Muscle of arm (tissue), 14 donors: ENCODE measurements at places on chromosomes 3 and 15. TPM values are rescaled to one million over a fixed set of nuclear protein-coding genes. Genes with fewer than 3 reads are reported as not detected.

GRCh38 chr15:73832657-73833056, 40.7 kb upstream of the TBC1D21 start:
- DNase-seq, result no peak

DNA sequence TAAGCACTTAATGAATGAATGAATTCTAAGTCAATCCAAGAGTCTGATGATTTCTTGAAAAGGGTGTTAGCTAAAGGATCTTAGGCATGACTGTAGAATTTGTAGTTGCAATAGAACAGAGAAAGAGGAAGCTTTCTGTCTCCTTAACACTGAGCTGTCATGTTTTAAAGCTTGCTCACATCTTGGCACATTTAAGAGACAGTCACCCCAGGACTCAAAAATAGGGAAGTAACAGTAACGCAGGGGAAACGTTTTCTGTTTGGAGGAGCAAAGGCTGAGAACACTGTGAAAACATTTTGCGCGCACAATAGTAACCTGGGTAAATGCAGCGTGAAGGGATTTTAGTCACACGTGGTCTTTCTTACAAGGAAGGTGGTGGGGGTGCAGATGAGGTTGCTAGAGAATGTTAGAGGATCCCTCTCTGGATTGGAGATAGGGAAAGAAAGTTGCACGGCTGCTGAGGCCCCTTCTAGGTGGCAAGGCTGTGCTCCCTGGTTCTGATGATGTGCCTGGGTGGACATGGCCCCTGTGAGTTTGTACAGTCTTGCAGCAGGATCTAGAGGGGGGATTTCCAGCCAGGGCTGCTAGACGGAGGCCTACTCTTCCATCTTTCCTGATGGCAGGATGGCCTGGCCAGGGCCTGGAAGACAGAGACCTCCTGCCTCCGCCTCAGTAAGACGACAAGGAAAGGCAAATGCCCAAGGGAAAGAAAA, 12.0 kb downstream of the STARD5 start:
- no peak for DNase-seq

Gene SLC25A36
- polyA plus RNA-seq, result 106 TPM

DNA sequence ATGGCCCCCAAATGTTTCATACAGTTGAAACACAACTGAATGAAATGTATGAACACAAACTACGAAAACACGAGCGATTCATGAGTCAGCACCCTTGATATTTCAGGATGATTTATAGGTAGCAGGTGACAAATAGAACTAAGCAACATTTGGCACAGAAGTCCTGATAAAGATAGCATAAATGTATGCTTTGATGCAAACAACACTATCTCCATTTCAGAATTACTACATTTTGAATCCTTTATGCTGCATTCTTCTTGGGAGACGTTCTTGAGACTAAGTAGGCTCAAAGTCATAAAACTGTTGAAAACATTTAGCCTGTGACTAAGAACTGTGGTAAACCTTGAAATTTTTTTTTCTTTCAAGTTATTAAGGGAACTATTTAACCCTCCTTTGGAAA, 200.3 kb upstream of the ICE2 start:
- DNase-seq, result no peak

Gene CYP19A1
- 0.44 TPM for polyA plus RNA-seq

GRCh38 chr3:119609301-119609700, 11.6 kb downstream of the PLA1A start:
- DNase-seq, result no peak

DNA sequence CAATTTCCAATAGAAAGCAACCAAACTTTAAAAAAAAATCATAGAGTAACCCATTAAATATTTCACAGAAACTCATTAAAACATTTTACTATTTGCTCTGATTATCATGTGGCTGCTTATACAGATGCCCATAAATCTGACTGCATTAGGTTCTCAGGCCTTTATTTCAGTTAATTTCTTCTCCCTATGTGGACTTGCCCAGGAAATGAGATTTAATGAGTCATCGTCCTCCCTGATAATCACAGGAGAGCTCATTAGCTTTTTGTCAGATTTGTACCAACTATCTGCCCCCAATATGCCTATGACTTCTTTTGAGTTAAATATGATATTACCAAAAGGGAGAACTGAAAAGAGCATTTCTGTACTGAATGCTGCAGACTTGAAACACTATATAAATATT, 168.0 kb downstream of the FOXB1 start:
- no peak for DNase-seq

- DNase-seq, result peak; percentile 12
Measured at GRCh38 chr3:47782446-47783308, 984 bp upstream of the SMARCC1 start.

Gene ULK4
- polyA plus RNA-seq, result not detected

Gene CKMT1B
- polyA plus RNA-seq, result 0.21 TPM
